GM12891 (cell line): ENCODE measurements at places on chromosomes 16 and 17.

DNA sequence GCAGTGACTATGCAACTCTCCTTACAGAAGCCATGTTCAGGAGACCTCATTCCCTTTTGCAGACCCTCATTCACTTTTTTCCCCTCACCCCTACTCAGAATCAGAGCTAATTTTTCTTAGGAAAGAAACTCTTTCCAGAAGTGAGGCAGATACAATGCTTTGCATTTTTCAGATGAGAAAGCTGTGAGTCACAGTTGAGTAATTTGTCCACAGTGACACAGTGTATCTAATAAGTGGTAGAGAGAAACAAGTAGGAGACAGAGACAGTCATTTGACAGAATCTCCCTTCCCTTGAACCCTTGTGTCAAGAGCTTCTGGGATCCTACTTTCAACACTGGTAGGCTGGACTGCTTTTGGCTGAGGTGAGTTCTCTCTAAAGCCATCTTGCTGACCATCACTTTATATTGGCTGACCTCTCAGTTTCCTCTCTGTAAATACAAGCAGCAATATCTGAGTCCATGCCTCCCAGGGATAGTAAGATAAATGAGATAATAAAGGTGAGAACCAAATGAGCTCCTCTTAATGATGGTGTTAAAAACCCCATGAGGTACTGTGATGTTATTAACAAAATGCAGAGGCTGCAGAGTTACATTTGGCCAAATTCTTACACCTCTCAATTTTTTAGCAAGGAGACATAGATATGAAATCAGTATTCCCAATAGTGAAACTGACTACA, 130.8 kb downstream of the CA10 start:
- no peak for DNase-seq

- DNase-seq, result no peak
Measured at GRCh38 chr17:56023851-56024250, 129.4 kb upstream of the ANKFN1 start.

- no peak for DNase-seq
Measured at GRCh38 chr17:71870546-71870862, 250.3 kb upstream of the SOX9 start.

DNA sequence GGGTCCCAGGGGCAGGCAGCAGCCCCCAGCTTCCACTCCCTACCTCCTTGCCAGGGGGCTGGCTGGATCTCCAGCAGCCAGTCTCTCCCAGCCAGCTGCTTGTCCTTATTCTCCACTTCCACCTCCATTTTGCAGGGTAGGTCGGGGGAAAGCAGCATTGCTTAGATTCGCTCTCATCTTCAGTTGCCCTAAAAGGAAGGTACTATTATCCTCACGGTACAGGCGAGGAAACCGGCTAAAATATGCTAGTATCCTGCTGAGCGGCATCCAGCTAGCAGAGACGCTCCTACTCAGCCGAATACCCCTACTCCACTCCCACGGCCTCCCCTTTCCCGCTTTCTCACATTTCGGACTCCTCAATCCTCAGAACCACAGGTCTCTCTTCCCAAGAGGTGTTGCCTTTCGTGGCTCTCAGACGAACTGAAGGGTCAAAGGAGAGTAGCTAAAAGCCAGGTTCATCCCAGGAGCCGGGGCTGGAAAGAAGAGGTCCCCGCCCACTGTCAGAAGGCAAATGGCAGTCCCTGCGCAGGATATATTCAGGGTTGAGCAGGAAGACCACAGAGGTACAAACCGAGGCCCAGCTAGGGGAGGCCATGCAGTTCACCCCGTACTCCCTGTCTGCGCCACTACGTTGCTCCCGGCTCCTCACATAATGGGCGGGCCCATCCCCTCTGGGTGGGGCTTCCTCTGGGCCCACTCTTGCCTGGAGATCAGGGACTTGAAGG, 1.7 kb upstream of the RAB11FIP4 start:
- DNase-seq, result no peak

- no peak for DNase-seq
Measured at GRCh38 chr17:30513346-30513745, 36.1 kb downstream of the GOSR1 start.

DNA sequence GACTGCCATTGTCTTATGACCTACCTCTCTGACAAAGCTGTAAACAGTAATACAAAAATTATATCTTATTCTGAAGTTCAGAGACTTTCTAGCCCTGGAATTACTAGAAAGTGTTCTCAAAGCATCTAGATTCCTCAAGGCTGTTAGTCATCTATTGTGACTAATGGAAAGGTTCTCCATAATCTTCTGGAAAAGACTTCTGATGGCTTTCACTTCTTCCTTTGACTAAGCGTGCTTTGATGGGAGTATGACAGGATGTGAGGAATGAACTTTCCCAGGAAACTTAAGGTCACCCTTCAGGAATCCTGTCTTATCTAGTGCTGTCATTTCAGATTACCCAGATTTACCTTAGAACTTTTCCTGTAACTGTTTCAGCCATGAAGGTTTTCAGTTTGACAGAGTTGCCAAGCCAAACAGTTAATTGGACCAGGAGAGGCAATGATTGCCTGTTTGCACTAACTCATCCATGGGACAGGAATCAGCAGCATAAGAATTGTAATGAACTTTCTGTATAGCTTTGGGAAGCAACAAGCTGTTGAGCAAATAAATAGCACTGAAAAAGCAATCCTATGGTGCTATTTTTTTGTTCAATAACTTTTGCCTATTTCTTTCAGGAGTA, 43.5 kb downstream of the AP2B1 start:
- no peak for DNase-seq

GRCh38 chr16:30743716-30744115, 4.5 kb upstream of the PHKG2 start:
- no peak for DNase-seq

DNA sequence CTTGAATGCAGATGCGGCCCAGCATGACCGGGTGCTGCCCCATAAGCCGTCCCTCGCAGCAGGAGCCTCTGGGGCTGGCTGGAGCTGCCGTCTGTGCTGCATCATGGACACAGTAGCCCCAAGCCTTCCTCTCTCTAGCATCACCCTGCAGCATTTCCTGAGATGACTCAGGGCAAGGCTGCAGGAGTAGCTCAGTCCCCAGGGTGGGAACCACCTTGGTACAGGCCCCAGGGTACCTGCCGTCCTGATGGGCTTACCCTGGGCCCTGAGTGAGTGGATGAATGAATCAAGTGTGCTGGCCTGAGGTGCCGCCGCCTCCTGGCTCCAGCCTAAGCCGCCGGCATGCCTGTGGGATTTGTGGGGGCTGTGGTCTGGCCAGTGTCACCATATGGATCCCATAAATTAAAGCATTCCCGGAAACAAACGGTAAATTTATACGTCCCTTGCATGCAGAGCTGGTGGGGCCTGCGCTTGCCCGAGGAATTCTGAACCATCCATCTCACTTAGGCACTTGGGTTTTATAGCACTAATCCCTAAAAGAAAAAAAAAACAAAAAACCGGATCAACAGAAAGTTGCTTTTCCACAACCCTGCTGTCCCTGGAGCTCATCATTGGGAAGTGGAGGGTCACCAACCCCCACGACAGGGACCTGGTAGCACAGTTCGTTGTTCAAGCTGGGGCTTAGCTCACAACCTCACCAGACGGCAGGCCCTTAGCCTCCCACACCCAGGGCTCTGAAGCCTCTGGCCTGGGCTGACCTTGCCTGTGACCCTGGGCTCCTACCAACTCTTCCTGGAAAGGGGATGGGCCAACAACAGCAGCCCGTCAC, 242.6 kb upstream of the CIBAR2 start:
- DNase-seq, result no peak

DNA sequence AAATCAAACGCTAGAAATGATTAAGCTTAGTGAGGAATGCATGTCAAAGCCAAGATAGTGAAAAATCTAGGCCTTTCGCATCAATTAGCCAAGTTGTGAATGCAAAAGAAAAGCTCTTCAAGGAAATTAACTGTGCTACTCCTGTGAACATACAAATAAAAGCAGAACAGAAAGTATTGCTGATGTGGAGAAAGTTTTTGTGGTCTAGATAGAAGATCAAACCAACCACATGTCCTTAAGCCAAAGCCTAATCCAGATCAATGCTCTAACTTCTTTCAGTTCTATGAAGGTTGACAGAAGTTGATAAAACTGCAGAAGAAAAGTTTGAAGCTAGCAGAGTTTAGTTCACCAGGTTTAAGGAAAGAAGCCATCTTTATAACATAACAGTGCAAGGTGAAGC, 1044.6 kb downstream of the CDH11 start:
- no peak for DNase-seq

DNA sequence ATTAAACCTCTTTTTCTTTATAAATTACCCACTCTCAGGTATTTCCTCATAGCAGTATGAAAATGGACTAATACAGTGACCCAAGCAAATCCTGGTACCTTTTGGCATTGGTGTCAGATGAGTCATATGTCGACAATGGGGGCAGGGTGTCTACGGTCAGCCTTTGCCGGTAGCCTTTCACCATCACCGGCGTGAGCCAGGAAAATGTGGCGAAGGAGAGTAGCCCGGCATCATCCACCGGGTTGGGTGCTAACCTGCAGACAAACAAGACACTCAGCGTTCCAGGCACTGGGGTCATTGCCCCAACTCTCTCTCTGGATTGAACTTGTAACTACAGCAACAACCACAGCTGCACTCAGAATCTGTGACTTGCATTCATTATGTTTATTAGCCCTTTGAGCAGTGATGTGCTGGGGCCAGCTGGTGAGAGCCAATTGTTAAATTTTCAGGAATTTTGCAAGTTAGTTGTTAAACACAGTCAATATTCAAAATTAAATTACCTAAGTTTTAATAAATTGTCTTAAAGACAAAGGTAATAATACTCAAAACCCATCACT, 11.9 kb downstream of the ABCC12 start:
- DNase-seq, result no peak

- no peak for DNase-seq
Measured at GRCh38 chr17:2415081-2415480, 14.2 kb upstream of the MNT start.

- DNase-seq, result no peak
Measured at GRCh38 chr16:80200079-80200478, 340.7 kb upstream of the DYNLRB2 start.

DNA sequence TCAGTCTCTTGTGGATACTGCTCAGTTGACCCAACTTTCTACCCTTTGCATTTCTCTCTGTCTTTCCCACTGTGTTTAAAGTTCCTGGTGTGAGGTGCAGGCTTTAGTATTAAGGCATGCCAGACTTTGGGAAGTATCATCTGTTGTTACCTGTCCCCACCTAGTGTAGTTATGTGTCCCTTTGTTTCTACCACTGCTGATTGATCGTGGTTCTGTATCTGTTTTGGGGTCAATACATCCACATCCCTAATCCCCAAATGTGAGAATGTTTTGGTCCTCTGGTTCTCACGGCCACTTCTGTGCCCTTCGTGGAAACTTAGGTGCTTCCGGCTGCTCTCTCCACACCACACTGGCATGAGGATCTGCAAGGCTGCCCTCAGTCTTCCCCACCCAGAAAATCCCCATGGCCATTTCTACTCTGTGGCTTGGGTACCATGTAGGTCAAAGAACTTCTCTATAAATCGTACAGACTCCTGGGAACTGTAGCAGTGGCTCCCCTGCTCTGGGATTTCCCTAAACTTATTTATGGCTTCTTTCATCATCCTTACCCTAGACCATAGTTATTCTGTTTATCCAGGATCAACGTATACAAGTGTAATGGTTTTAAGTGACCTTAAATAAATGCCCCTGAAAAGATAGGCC, 443.2 kb downstream of the XYLT1 start:
- DNase-seq, result no peak

DNA sequence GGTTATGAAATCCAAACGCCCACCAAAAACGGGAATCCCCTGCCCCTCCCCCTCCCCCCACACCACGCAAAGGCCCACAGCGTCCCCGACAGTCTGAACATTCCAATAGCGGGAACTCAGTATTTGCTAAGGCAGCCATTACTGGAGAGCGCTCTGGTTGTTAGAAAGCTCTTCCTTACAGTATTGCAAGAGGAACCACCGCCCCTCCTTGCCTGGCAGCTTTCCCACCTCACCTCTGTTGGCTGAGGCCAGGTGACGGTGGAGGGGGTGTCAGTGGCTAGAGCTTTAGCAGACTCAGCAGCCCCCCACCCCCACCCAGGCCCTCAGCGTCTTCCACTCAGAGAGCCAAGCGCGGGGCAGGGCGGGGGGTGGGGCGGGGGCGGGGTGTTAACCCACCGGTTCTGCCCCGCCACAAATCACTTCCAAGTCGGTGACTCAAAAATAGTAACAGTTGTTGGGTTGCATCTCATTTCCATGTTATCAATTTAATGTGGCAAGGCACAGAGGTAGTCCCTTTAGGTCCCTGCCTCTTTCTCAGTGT, 2.2 kb upstream of the PLEKHH3 start:
- DNase-seq, result no peak

DNA sequence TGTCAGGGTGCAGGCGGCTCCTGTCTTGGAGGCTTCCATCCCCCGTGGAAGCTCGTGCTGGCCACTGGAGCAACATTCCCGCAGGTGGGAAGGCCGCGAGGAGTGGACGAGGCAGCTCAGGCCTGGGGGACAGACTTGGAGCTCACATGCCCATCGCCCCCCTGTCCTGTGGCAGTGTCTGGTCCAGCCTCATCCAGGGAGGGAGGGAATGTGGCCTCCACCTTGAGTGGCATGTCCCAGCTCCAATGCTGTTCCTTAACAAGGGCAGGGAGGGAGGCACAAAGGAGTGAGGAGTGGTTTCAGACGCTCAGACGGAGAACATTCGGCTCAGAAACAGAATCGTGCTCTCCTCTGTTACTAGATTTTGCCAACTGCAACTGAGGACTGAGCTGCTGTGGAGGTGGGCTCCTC, 159.4 kb upstream of the CHMP6 start:
- no peak for DNase-seq

DNA sequence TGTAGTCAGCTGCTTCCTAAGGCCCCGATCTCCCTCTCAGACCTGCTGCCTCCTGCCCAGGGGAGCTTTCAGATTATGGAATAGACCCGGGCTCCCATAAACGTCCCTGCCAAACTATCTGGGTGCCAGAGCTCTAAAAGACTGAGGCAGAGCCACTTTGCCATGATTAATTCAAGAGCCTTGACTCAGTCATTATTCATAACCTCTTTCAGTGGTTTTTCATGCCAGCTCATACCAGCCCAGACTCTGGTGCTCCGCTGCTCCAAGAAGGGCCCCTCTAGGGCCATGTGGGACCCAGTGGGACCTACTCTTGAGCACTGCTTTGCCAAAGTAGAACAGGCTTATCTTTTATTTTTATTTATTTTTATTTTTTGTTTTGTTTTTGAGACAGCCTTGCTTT, 23.9 kb downstream of the DNAI2 start:
- DNase-seq, result no peak

GRCh38 chr17:59899099-59899498, 6.2 kb downstream of the RPS6KB1 start:
- no peak for DNase-seq
